ENCODE measurements at places on chromosomes 4 and X.

DNA sequence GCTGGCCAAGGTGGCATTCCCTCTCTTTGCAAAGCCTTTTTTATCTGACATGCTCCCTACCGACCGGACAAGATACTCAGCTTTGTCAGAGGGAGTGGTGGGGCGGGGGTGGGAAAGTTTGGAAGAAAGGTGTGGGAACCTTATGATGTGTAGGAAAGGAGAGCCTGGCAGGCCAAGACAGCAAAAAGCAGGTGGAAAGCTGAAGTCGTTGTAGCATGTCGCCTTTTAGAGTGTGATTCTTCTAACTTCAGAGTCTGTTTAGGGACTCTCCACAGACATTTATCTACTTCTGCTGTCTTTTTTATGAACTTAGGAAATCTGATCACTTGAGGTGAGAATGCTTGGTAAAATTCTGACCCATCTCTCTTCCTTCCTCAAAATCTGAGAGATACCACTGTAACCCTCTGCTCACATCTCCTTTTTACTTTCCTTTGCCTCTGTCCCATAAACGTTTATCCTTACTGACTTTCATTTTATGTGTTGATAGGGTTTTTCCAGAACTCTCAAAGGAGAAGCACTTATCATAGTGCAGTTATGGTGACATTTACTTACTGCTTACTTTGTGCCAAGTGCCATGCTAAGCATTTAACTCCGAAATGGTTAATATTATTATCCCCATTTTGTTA, 8.2 kb upstream of the RUFY3 start:
- peak; percentile 60 for DNase-seq

GRCh38 chrX:16403808-16404207, 236.5 kb downstream of the MAGEB17 start:
- no peak for DNase-seq

GRCh38 chr4:5050520-5051277, 581 bp upstream of the STK32B start:
- peak; percentile 81 for DNase-seq

- no peak for DNase-seq
These were observed 93.7 kb upstream of the MAOA start for GRCh38 chrX:43562372-43562771.

- no peak for DNase-seq
These were observed 134.3 kb downstream of the AMELX start for GRCh38 chrX:11427453-11428071.

DNA sequence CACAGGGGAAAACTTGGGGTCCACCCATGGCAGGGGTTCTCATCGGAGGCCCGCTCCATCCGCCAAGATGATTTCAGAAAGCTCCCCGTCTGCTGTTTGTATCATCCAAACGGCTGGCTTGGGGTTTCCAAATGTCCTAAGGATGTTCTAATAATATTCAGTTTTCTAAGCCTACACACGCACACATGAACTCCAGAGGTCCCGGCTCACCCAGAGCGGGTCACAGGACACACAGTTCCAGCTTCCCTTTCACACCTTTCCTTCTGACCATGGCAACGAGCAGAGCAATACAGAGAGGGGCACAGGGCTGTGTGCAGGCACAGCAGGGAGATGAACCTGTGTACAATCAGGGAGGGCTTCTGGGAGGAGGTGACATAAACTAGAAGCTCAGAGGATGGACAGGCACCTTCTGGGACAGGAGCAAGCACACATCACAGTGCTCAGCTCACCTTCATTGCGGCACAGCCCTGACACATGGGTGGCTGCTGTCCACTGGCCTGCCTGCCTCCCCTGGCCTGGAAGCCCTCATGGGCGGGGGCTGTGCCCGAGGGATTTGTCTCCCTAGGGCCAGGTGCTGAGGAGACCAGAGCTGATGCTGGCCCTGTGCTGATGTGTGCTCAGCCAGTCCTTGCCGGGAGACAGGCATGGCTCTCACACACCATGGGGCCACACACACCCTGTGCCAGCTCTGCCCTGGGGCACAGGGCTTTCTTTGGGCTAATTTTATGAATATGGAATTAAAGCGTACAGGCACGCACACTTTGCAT, 44.8 kb downstream of the ABLIM2 start:
- no peak for DNase-seq

DNA sequence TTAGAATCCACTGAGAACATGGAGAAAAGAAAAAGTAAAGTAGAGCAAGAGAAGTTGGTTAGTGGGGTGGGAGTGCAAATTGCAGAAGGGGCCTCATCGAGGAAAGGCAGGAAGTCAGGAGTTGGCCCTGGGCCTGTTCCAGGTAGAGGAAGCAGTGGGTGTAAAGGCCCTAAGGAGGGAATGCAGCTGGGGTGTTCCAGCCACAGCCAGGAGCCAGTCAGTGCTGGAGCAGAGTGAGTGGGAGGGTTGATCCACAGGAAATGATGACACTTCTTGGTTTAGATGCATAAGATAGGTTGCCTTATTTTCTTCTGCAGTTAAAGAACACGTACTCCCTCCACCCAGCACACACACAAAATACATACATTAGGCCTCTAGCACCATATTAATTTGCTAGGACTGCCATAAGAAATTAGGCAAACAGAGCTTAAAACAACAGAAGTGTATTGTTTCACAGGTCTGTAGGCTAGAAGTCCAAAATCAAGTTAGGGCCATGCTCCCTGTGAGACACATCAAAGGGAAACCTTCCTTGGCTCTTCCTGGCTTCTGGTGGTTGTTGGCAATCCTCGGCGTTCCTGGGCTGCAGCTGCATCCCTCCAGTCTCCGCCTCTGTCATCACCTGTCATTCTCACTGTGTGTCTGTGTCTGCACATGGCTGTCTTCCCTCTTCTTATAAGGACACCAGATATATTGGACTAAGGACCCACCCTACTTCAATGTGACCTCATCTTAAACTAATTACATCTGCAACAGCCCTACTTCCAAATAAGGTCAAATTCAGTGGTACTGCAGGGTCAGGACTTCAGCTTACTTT, 205.9 kb downstream of the AASDH start:
- peak; percentile 92 for DNase-seq

- peak; percentile 25 for DNase-seq
These were observed 3.6 kb upstream of the FHL1 start for GRCh38 chrX:136143711-136144110.

DNA sequence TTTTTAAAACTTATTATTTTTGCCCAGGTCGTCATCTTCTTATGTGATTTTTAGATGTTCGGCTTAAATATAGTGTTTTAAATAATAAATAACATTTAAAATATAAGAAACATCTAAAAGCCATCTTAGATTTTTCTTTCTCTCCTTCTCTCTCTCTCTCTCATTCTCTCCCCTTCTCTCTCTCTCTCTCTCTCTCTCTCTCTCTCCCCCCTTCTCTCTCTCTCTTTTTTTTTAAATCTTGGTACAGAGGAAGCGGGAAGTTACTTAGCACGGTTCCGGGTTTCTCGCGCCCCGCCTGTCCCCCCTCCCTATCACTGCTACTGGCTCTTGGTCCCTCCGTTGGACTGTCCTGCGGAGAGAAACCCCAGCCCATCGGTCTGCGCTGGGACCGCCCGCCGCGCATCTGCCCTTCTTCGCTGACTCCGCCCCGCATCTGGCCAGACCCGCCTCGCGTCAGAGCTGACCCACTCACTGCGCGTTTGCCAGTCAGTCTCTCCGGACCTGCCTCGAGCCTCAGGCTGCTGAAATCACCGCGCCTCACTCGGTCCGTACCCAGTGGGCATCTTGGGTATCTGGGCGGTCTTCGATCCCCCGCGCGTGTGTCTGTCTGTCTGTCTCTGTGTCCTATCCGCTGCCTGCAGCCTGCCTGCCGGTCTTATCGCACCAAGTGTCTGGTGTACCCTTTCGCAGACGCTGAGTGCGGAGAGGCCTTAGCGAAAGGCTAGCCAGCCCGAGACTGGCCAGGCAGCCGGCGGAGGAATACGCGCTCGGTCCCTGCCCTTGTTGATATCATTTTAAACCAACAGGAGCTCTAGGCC, at the start of gene PABPC5:
PABPC5 (plus strand) TSS at position 489 of the 818 bp plus-strand sequence. CDS start 739 bp downstream, outside the sequence.
- DNase-seq = no peak

DNA sequence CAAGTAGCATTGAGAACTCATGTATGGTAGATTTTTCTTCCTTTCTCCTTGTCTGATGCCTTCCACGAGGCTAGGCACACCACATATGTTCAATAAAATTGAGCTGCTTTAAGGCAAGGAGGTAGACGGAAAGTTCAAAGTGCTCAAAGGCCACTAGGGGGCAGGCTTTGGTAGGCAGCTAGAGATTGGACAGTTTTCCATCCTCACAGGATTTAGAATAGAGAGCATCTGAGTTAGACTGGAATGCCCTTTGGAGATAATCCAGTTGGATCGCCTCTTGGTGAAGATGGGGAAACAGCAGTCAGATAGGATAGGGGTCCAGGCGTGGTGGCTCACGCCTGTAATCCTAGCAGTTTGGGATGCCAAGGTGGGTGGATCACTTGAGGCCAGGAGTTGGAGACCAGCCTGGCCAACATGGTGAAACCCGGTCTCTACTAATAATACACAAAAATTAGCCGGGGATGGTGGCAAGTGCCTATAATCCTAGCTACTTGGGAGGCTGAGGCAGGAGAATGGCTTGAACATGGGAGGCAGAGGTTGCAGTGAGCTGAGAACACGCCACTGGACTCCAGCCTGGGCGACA, 30.4 kb downstream of the ELF4 start:
- DNase-seq = peak; percentile 81

DNA sequence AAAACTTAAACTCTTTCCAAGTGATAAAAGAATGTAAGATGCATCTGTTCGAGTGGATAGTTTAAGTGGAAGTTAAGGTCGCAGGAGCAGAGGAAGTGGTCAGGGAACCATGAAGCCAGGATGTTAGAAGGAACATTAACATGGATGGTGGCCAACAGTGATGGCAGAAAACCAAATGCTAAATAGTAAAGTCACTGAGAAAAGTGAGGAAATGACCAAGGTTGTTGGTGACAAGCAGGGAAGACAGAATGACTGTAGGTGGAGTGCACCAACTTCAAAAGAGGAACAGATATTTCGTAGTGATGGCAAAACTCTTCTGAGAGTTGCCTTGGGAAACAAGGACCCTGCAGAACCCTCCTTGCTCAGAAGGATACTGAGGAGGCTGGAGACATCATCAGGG, 226.2 kb downstream of the PALLD start:
- no peak for DNase-seq

- no peak for DNase-seq
These were observed 211.0 kb downstream of the KCTD8 start for GRCh38 chr4:44237643-44238042.

DNA sequence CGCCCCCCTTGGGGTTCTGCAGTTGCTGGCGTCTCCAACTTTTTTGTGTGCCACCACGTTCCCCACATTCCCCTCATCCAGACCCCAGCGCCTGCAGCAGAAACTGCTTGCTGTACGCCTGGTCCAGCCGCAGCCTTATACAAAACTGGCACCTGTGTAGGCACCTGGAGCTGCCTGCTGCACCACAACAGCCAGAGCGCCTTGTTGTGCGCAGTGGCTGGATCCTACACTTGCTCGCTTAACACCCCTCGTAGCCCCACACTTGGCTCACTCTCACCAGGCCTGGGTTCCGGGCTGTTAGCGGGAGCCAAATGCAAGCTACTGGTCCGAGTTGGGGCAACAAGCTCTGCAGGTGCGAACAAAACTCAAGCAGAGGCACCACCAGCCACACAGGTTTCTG, 136.8 kb downstream of the TECRL start:
- no peak for DNase-seq

DNA sequence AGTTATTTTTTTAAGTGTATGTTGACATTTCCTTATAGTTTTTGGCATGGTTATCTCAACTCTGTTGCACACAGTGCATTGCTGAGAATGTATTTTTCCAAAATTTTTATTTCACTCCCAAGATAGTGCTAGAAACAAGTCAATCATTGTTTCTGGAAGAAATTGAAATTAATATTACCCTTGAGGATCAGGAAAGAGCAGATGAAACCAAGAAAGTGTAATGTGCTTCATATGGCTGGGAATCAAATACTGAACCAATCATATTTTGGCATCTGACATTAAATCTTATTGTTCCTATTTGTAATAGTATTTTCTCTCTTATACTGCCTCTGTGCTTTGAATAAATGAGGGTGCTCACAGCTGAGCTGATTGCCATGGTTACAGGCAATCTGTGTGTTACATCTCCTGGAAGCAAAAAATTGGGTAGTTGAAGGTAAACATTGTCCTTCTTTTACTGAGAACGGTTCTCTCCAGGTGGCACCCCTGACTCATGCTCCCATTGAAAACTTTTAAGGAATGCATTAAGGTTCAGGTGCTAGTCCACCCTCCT, 358.2 kb upstream of the NR3C2 start:
- DNase-seq = no peak

GRCh38 chr4:184950117-184950830, 68.0 kb upstream of the HELT start:
- DNase-seq = no peak

DNA sequence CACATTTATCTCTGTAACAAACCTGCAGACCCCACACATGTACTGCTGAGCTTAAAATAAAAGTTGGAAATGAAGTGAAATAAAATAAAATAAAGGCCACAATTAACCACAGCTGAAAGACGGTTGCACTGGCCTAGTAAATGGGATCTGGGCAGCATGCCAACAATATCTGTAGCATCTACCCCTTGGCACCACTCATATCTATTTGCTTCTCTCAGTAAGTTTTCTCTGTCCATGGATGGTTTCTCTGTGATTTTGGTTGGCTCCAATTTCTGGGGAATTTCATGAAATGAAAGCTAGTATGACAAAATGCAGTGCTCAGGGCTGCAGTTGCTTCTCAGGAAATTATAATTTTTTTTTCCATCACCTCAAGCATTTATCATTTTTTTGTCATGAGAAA, 172.0 kb upstream of the IL15 start:
- no peak for DNase-seq

DNA sequence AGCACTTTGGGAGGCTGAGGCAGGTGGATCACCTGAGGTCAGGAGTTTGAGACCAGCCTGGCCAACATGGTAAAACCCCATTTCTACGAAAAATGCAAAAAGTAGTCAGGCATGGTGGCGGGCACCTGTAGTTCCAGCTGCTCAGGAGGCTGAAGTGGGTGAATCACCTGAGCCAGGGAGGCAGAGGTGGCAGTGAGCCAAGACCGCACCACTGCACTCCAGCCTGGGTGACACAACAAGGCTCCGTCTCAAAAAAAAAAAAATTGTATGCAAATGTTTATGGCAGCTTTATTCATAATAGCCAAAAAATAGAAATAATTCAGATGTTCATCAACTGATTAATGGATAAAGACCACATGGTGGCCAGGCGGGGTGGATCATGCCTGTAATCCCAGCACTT, 9.8 kb upstream of the NOCT start:
- no peak for DNase-seq

- peak; percentile 35 for DNase-seq
These were observed 108.7 kb upstream of the PAK3 start for GRCh38 chrX:110987292-110987691.

- no peak for DNase-seq
These were observed 157.7 kb downstream of the SMIM20 start for GRCh38 chr4:26071688-26072087.

DNA sequence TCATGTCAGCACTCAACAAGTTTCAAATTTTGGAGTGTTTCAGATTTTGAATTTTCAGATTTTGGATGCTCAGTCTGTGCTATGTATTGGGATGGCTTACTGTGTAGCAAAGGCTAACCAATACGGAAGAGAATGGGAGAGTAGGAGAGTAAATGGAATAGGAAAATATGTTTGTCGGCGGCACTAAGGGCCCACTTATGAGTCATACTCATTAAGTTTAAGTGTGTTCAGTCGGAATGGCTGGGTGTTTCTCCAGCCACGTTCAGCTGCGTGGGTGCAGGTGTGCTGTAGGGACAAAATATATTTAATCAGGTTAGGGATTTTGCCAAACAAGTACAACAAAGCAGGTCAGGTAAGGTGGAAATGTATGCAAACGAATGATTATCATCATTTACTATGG, 13.6 kb downstream of the FTHL17 start:
- DNase-seq = no peak

Measured in KBM-7 (cell line).